ENCODE measurements at places on chromosomes 12 and 14. TPM values are rescaled to one million over a fixed set of nuclear protein-coding genes. Genes with fewer than 3 reads are reported as not detected.

DNA sequence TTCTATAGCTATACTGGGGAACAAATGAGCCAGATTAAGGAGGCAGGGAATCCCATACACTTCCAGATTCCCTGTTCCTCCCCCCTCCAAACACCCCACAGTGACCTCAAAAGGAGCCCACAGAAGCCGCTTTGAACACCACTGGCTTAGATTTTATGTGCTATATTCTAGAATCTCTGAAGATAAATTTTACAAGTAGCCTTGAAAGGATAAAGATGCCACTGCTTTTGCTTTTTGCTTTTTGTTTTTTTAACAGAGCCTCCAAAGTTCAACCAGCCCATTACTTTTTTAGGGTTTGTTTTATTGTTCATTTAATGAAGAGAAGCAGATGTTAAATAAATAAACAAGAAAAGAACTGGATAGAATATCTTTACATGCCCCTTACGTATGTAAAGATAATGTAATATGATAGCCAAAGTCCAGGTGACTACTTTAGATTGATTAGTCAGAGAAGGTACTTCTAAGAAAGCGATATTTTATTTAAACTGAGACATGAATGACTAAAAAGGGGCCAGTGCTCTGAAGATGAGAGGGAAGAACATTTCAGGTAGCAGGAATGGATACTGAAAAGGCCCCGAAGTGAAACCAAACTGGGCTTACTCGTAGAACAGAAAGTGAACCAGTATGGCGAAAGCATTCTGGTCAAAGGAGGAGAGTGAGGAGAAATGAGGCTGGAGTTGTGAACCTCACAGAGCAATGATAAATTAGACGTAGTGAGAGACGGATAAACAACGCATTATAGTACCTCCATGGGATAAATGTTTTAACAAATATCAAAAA, 44.6 kb downstream of the DUSP6 start:
- no peak for DNase-seq
- no peaks in the 10 kb centered on the region for H3K4me1 ChIP-seq
- no peak overlapping the region for H3K4me3 ChIP-seq
- no peak overlapping the region for H3K27ac ChIP-seq

- no peak for DNase-seq
- no peaks in the 10 kb centered on the region for H3K36me3 ChIP-seq
- no peak overlapping the region for H3K27ac ChIP-seq
Observed at GRCh38 chr12:27480016-27480415, 33.5 kb downstream of the SMCO2 start.

- no peaks in the 10 kb centered on the region for H3K4me1 ChIP-seq
- H3K27me3 ChIP-seq: no peaks in the 10 kb centered on the region
- no peak overlapping the region for H3K27ac ChIP-seq
Observed at GRCh38 chr12:68163560-68164081, 4.1 kb upstream of the IFNG start.

- H3K27me3 ChIP-seq: no peaks in the 10 kb centered on the region
- no peak overlapping the region for H3K4me3 ChIP-seq
- DNase-seq: no peak
- H3K36me3 ChIP-seq: no peaks in the 10 kb centered on the region
Observed at GRCh38 chr12:90902596-90902995, 52.4 kb downstream of the CCER1 start.

DNA sequence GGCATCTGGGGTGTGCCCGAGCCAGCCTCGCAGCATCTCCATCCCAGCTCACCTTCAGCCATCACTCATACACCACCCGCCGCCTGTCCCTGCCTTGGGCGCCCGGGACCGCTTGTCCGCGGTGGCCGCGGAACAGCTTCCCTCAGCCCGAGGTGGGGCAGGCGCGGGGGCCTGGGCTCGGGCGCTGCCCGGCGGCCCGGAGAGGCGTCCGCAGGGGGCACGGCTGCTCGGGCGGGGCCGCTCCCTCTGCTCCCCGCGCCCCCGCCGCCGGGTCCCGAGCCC, 430 bp downstream of the SLC41A2 start:
- no peak for DNase-seq
- H3K4me1 ChIP-seq: no peaks in the 10 kb centered on the region
- no peaks in the 10 kb centered on the region for H3K36me3 ChIP-seq
- H3K27me3 ChIP-seq: peaks cover 10% of the 10 kb centered on the region
- peak overlapping the region; percentile 66 for H3K27ac ChIP-seq

DNA sequence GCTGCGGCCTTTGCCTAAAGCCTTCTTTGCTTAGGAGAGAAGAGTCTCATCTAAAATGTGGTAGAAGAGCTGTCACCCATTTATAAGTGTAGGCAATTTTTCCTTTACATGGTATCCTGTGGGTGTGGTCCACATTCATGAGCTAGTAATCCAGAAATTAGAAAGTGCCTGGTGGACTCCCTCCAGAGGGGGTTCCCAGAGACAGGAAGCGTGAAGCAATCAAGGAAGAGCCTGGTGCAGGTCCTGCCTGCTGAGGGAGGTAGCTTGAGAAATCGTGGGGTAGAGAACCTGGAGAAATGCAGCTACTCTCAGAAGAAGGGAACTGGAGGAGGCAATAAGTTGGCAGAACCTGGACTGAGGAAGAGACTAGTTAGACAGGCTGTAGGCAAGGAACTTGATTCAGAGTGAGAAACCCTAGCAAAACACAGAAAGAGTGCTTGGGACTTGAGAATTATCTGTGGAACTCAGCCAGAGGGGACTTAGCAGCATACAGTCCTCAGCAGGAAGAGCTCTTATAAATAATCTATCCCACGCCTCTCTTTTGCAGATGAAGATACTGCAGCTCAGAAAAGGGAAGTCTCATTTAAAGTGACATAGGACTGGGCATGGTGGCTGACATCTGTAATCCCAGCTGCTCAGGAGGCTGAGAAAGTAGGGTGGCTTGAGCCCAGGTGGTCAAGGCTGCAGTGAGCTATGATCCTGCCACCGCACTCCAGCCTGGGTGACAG, 182.4 kb upstream of the CCND2 start:
- no peak overlapping the region for H3K4me3 ChIP-seq
- H3K27ac ChIP-seq: no peak overlapping the region
- no peaks in the 10 kb centered on the region for H3K27me3 ChIP-seq
- H3K4me1 ChIP-seq: no peaks in the 10 kb centered on the region
- no peak for DNase-seq

DNA sequence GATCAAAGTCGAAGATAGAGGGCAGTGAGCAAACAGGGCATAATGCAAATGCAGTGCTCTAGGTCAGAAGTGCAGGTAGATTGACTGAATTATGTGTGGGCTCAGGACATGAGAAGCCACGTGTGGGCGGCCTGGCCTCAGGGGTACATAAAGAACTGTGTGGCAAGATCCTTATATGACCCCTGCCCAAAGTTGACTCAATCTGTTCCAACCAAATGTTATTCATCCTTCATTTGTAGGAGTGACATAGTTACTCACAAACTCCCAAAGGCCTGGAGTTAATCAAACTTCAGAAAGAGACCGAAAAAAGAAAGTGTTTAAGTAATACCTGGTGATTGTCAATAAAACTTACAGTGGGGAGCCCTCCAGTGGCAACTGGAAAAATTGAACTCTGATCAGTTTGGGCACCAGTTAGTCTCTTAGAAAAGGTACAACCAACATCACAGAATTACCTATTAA, 150.4 kb upstream of the FAR2 start:
- H3K27me3 ChIP-seq: no peaks in the 10 kb centered on the region
- H3K4me1 ChIP-seq: no peaks in the 10 kb centered on the region
- no peak for DNase-seq
- H3K27ac ChIP-seq: no peak overlapping the region

GRCh38 chr12:90013409-90013808, 304.8 kb upstream of the ATP2B1 start:
- no peaks in the 10 kb centered on the region for H3K36me3 ChIP-seq
- H3K4me1 ChIP-seq: no peaks in the 10 kb centered on the region
- H3K27me3 ChIP-seq: no peaks in the 10 kb centered on the region
- no peak overlapping the region for H3K4me3 ChIP-seq
- no peak for DNase-seq

DNA sequence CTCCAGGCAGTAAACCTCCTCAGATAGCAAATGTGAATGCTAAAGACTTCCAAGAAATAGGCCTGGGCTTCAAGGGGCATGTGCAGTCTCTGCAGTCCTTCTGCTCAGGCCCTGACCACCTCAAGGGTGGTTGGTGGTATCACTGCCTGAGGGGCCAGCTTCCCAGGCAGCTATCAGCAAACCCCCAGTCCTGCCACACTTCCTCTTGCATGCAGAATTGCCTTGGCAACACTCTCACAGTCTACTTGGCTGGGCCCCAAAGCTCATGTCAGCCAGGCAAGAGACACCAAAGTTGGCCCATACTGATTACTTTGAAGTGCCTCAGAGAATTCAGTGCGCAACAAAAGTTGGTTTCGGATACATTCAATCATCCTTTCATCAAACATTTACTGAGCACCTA, 3.5 kb upstream of the ASB8 start:
- H3K4me3 ChIP-seq: no peak overlapping the region
- H3K36me3 ChIP-seq: no peaks in the 10 kb centered on the region
- no peak overlapping the region for H3K27ac ChIP-seq
- H3K27me3 ChIP-seq: no peaks in the 10 kb centered on the region
- peaks cover 10% of the 10 kb centered on the region for H3K4me1 ChIP-seq
- no peak for DNase-seq

DNA sequence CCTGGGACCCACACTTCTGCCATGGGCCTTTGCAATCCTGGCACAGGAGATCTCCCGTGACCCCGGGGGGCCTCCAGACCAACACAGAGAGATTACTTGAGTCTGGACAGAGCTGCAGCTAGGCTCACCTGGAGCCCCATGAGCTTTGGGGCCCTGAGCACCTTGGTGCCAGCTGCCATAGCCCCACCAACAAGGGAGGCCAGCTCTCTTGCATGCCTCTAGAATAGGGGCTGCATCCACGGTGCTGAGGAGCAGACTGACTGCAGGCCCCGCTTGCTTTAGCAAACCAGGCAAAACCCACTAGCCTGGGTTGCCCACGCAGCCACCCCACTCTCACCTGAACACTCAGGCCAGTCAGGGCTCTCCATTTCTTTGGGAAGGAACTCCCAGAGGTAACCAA, 3.7 kb upstream of the OR4N2 start:
- no peaks in the 10 kb centered on the region for H3K4me1 ChIP-seq
- H3K36me3 ChIP-seq: no peaks in the 10 kb centered on the region
- DNase-seq: no peak
- H3K27ac ChIP-seq: no peak overlapping the region
- no peak overlapping the region for H3K4me3 ChIP-seq

DNA sequence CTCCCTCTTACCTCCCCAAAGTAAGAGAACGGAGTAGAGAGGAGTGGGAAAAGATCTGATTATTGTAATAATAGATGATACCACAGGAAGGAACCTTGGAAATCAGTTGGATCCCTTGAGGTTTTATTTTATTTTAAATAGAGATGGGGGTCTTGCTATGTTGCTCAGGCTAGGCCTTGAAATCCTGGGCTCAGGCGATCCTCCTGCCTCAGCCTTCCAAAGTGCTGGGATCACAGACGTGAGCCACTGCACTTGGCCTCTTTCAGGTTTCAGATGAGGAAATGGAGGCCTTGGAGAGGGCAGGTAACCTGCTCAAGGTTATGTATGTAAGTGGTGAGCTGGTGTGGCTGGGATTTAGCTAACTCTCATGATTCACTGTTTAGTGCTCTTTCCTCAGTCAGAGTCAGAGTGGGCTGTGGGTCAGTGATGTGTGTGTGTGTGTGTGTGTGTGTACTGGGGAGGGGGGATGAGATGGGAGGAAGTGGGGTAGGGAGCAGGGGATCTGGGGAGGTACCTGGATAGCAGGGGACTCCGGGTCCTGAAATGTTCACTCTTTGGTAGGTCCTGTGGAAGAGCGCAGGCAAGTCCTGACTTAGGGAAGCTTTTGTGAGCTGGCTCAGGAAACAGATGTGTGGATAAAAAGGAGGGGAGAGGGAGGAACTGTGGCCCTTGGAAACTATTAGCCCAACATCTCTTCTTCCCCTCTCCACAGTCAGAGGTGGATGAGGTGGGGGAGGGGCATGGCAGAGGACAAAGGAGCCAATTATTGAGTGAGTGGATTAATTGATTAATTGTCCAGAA, 4.7 kb upstream of the CISTR start:
- H3K36me3 ChIP-seq: no peaks in the 10 kb centered on the region
- no peak overlapping the region for H3K27ac ChIP-seq
- H3K4me1 ChIP-seq: peaks cover 13% of the 10 kb centered on the region
- H3K27me3 ChIP-seq: no peaks in the 10 kb centered on the region
- H3K4me3 ChIP-seq: peak overlapping the region; percentile 5

DNA sequence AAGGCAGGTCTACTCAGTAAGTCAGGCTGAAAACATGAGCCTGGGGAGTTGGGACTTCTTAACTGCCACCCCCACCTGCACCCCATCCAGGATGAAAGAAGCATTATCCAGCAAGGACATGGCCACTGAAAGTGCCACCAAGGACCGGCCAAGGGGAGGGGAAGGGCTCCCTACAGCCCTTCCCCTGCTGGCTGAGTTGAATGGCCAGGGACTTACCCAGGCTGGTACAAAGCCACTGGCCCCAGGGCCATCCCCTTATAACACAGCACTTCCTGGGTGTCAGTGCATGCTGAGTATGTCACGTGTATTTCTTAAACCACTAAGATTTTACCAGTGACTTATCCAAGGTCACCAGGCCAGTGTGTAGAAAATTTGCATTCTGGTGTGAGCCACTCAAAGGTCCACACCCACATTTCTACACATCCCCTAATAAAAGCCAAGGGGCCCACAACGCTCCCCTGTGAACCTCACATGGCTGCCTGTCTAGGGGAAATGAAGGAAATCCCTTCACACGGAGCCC, 29.3 kb upstream of the ZFP36L1 start:
- H3K36me3 ChIP-seq: no peaks in the 10 kb centered on the region
- H3K4me1 ChIP-seq: no peaks in the 10 kb centered on the region
- H3K4me3 ChIP-seq: no peak overlapping the region
- no peaks in the 10 kb centered on the region for H3K27me3 ChIP-seq

- no peak overlapping the region for H3K27ac ChIP-seq
- H3K27me3 ChIP-seq: no peaks in the 10 kb centered on the region
- no peaks in the 10 kb centered on the region for H3K4me1 ChIP-seq
Observed at GRCh38 chr14:35425850-35426249, 21.3 kb upstream of the NFKBIA start.

- no peaks in the 10 kb centered on the region for H3K27me3 ChIP-seq
- no peaks in the 10 kb centered on the region for H3K36me3 ChIP-seq
- DNase-seq: no peak
- H3K27ac ChIP-seq: no peak overlapping the region
- H3K4me3 ChIP-seq: no peak overlapping the region
Observed at GRCh38 chr12:58310809-58311622, 369.6 kb downstream of the ATP23 start.

Gene PPP4R3A
- 38.6 TPM for total RNA-seq

Gene CNOT2
- total RNA-seq: 33.6 TPM

Gene FOXM1
- total RNA-seq: 0.68 TPM

Gene RASAL1
- total RNA-seq: not detected

Gene FAM186B
- total RNA-seq: 0.48 TPM

Gene SLC7A8
- total RNA-seq: 19.4 TPM

Gene TMEM132D
- total RNA-seq: not detected

Gene PPM1H
- 4.4 TPM for total RNA-seq

Measured in heart left ventricle (tissue), 16 donors.